Dorsolateral prefrontal cortex (tissue), 122 donors: ENCODE measurements at places on chromosomes 2 and 18.

GRCh38 chr18:51077217-51077616, 47.2 kb downstream of the SMAD4 start:
- DNase-seq = no peak

- DNase-seq = no peak
Observed at GRCh38 chr2:48852938-48853337, 97.4 kb upstream of the LHCGR start.

- no peak for DNase-seq
Observed at GRCh38 chr18:70622622-70623419, 334.0 kb downstream of the SOCS6 start.

GRCh38 chr18:31675404-31675803, 9.0 kb downstream of the B4GALT6 start:
- DNase-seq = no peak

DNA sequence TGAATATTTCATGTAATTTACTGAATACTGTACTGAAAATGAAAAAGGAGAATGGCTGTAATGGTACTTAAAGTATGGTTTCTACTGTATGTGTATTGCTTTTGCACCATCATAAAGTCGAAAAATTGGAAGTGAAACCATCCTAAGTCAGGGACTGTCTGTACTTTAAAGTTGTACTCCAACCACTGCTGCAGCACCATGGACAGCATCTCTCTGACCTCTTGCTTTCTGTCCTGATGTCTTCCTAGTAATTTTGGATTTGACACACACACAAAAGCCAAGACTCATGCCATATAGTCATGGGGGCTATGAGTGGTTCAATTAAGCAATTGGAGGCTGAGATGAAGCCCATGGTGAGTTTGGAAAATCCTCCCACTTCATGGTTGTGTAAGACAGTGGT, 256.3 kb upstream of the PKDCC start:
- no peak for DNase-seq

DNA sequence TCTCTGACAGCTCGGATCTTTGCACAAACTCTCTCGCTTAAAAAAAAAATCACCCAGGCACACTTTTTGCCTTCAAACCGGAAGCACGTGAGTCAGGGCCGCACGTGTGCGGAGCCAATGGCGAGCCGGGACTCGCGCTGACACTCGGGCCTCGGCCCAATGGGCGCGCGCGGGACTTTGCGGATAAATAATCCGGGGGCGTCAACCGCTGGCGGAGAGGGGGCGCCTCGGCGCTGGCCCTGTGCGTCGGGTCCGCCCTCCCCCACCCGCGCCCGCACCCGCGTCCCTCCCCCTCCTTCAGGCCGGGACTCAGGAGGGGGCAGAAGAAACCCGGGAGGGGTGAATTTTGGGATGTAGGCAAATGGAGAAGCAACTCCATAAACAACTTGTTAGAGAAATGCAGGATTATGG, 319 bp upstream of the EN1 start:
- DNase-seq = no peak

GRCh38 chr2:1621501-1621900, 122.8 kb downstream of the PXDN start:
- DNase-seq = no peak

GRCh38 chr2:214904634-214905033, 95.2 kb upstream of the BARD1 start:
- no peak for DNase-seq

DNA sequence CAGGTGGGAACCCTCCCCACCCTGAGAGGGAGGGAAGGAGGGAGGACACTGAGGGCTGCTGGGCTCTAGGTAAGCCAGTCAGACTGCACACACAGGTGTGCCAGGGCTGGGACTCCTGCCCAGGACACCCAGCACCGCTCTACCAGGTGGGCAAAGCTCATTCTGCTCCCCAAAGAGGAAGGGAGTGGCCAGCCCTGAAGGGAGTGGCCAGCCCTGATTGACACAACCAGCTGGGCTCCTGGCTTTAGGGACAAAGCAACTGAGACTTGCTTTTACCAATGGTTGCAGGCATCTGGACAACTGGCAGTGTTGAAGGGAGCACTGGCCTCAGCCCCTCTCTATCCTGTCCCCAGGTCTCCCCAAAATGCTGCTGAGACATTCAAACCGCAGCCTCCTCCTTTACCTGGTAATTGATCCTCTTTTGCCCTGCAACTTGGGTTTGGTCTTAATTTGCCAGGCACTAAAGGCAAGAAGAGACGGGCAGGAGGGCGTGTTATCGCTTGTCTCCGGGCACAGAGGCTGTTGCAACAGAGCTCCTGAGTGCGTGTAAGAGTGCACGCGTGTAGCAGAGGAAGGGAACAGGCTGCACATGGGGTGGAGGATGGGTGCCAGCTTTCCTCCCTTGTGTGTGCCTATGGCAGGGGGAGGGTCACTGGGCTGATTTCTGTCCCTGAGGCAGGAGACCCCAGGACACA, 14.5 kb upstream of the FOSL2 start:
- no peak for DNase-seq

DNA sequence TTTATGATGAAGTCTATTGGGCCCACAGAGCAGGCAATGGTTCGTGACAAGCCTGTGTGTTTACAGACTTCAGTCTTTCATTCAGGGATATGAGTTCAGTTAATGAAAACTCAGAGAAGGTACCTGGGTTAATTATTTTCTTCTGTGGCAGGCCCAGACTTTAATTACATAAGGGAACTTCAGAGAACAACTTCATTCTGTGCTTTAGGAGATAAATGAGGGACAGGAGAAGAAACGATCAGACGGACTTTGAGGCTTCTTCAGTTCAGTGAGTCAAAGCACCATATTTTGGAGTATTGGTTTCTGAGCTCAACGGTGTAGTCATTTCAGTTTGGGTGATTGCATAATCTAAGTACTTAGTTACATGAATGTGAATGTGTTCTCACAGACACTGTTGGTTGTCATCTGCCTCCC, 203.0 kb upstream of the KCNJ3 start:
- no peak for DNase-seq

GRCh38 chr2:224151161-224151560, 112.1 kb upstream of the SERPINE2 start:
- no peak for DNase-seq

GRCh38 chr2:227460070-227460485, 11.9 kb upstream of the AGFG1 start:
- no peak for DNase-seq

- DNase-seq = no peak
Observed at GRCh38 chr2:74502147-74502719, 2.8 kb upstream of the LBX2 start.

DNA sequence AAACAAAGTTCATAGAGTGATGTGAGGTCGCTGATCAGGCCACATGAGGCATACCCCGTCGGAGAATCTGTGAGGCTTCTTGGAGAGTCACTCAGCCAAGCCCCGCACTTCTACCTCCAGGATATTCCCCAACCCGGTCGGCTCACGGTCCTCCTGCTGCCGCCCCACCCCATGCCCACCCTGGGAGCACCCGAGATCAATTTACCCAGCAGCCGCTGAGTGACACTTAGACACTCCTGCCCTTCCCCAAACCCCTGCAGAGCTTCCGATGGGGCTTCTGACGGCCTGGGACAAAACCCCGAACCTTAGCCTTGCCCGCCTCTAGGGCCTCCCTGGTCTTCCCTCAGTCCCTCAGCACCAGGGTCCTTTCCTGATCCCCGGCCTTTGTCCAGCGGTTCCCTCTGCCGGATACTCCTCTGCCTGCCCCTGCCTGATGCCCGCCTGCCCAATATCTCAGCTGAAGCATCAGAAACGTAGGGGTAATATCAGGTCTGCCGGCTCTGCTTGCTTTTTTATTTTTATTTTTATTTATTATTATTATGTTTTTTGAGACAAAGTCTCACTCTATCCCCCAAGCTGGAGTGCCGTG, 18.9 kb upstream of the OTOS start:
- no peak for DNase-seq

- DNase-seq = no peak
Observed at GRCh38 chr2:23557455-23557854, 172.5 kb downstream of the KLHL29 start.

DNA sequence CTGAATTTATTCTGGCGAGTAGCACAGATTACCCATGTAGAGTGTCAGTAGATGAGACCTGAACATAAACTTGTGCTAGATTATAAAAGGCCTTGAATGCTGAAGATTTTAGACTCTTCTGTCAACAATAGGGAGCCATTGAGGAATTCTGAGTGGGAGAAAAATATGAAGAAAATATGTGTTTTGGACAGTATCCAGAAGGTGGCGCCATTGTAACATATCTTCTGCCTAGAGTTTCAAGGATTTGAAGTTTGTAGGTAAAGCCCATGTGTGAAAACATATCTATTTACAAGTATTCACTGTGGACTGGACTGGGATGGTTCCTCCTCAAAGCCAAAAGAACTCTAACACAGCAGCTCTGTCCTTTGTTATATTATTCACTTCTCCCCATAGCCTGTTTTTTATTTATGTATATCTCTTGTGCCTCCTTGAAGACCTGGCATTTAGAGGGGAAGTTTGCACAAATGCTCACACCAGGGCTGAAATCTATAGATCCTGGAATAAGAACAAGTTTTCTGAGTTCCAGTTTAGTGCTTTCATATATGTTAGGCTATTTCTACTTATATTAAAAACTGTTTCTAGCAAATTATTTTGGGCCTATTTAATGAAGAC, 124.9 kb downstream of the RDH14 start:
- DNase-seq = no peak

DNA sequence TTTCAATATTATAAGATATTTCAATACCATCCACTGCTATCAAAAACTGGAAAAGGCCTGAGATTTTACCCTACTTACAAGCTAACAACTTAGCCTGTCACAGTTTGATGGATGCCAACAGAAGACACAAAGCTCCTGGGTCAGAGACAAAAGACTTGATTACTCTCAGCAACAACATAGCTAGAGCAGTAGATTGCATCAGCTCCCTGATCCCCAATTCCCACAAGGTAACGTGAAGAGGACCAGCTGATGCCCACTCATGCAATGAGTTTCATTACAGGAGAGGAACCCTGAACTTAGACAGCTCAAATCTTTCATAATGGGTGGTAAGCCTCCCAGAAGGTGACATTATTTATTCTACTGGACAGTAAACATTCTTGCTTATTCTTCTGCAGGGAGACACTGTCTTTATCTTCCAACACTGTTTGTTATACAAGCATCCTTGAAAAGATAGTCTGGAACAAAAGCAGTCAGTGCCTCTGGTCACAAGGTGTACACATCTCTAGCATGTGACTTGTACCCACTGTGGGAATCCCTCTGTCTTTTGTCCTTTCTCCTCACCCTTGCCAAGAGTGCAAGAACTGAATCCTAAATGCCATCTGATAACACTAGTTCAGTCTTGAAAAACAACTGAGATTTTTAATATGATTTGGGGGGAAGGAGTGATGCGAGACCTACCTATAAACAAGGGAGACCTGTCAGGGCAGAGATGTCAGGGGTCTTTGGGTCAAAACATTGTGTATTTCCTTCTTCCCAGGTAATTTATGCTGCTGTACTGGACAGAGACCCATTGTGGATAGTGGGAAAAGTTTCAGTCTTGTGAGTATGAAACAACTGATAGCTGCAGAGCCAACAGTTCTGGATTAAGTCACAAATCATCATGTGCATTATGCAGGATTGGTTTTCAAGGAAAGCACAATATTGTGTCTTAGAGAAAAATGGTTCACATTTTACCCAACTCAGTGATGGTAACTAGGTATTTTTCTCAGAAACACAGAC, 102.4 kb downstream of the AOX1 start:
- DNase-seq = no peak

GRCh38 chr18:63962137-63962536, 7.7 kb upstream of the SERPINB8 start:
- DNase-seq = no peak

DNA sequence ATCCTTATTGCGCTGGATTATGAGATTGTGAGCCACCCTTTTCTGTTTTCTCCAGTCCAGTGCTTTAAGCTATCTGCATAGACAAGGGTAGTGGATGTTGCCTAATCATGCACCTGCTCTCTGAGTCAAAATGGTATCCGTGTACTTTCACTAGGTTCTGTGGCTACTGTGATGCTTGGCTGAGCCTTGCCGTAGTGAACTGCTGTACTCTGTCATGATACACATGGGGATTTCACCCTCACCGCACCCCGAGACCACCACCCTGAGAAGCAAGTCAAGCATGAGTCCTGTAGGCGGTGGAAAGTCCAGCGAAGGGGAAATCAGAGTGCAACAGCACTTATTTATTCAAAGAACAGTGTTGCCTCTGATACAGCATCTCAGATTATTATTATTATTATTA, 55.0 kb downstream of the ARHGAP25 start:
- DNase-seq = no peak

DNA sequence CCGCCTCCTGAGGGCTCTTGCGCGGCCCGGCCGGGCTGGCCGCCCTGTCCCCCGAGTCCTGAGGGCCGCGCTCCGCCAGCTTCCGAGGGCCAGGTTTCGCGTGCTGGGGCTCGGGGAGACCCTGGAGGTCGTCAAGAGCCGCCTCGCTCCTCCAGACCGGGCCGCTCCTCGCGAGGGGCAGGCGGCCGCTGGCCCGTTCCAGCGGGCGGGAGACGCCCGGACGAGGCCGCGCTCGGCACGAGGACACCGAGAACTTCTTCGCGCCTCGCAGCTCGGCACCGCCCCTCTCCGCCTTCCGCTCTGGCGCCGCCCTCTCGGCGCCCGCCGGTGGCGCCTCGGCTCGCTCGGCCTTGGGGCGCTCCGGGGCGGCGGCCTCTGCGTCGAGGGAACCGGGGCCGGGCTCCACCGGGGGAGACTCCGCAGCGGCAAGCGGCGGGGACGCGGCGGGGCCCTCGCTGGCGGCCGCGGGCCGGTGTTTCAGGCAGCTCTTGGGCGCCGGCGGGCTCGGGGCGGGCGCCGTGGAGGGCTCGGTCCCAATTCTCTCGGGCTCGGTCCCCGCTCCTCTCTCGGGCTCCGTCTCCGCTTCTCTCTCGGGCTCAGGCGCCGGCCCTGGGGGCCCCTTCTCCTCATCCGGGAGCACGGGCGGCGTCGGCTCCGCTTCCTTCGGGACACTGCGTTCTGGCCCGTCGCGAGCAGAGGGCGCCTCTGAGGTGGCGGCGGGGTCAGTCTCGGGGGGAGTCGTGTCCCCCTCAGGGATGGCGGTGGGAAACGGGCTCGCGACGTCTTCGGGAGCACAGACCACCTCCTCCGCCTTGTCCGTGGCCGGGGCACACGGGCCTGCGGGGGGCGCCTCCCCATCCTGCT, 91.6 kb upstream of the MGAT4A start:
- no peak for DNase-seq

- DNase-seq = no peak
Observed at GRCh38 chr2:25980076-25980887, 2.0 kb downstream of the KIF3C start.

DNA sequence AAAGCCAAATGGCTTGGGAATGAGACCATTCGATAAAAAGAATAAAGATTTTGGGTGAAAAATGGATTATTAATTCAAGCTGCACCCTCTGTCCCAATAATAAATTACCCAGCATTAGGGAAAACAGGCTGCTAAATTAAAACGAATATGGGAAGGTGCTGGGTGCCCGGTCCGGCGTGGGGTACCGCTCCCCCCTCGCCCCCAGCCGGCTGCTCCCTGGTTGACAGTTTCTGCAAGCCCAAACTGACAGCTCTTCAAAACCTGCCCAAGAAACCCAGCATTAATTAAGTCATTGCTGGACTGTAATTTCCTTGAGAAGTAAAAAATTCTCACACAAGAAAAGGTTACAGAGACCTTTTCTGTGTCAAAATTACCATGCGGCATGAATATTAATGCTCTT, 98.6 kb downstream of the PTGR3 start:
- no peak for DNase-seq

- no peak for DNase-seq
Observed at GRCh38 chr2:237642038-237642734, 14.8 kb downstream of the LRRFIP1 start.
